ENCODE measurements at places on chromosomes 3 and 15.

DNA sequence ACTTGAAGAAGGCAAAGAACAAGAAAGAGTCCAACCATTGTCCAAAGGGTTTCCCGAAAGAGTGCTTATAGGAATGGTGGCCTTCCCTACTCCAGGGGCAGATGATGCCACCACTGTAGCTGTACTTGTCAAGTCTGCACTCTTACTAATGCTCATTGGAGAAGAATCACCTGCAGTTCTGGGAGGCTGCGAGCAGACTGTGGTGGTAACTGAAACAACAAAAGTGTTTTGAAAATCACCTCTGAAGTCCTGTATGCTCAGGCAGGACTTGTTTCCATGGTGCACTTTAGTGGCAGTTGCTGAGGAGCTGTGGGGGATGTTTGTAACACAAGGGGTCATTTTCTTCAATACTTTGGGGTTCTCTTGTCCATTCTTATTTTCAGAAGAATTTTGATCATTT is 36.0 kb downstream of the USF3 start:
- DNase-seq: no peak

DNA sequence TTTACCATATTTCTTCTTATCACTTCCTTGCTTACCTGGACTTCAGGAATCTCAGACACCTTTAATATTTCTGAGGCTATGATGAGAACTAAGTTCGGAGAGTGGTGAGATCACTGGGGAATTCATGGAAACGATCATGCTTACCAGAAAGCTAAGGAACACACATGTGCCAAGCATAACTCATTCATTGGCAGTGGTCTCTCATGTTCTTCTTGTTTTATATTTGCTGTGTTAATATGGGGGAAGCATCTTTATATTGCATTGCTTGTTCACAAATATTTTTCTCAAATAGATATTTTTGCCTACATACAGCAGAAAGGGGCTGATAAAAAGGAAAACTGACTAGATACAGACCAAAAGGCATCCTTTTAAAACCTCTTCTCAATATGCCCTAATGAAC is 55.8 kb downstream of the COL6A6 start:
- no peak for DNase-seq

- DNase-seq: no peak
These were observed 15.1 kb upstream of the STAB1 start for GRCh38 chr3:52479877-52480575.

DNA sequence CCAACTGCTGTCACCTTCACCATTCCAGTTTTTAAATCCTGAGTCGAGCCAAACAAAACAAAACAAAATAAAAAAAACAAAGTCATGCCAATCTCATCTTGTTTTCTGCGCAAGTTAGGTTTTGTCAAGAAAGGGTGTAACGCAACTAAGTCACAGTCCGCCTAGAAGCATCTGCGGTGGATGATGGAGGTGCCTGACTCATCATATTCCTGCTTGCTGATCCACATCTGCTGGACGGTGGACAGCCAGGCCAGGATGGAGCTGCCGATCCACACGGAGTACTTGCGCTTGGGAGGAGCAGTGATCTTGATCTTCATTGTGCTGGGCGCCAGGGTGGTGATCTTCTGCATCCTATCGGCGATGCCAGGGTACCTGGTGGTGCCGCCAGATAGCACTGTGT is 162.1 kb downstream of the WDR76 start:
- DNase-seq: no peak

DNA sequence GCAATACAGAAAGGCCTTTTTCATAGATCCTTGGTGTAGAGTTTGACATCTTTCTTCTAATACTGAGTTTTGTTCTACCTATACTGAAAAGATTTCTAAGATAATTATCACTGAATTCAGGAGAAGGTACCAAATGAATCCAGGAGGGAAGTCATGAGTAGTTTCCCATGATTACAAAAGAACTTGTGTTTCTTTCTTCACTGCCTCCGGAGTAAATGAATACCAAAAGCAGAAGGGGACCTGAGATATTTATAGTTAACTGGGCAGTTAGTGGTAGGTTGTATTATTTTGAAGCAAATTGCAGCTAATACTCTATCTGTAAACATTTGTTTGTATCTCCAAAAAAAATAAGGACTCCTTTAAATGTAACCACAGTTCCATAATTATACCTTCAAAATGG is 175.4 kb downstream of the SUCNR1 start:
- no peak for DNase-seq

GRCh38 chr15:64089543-64090280 is 3.9 kb downstream of the CIAO2A start:
- DNase-seq: no peak

- no peak for DNase-seq
These were observed 4.1 kb downstream of the CORO2B start for GRCh38 chr15:68582864-68583263.

GRCh38 chr3:124888482-124889441 is 1.6 kb upstream of the ITGB5 start:
- DNase-seq: no peak

DNA sequence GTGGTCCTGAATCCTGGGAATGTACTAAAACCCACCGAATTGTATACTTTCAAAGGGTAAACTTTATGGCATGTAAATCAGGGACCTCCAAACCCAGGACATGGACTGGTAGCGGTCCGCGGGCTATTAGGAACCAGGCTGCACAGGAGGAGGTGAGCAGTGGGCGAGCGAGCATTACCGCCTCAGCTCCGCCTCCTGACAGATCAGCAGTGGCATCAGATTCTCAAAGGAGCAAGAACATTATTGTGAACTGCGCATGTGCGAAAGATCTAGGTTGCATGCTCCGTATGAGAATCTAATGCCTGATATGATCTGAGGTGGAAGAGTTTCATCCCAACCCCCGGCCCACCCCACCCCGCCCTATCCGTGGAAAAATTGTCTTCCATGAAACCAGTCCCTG is 22.2 kb downstream of the HEG1 start:
- no peak for DNase-seq
